ENCODE measurements at places on chromosomes 6 and 20.

DNA sequence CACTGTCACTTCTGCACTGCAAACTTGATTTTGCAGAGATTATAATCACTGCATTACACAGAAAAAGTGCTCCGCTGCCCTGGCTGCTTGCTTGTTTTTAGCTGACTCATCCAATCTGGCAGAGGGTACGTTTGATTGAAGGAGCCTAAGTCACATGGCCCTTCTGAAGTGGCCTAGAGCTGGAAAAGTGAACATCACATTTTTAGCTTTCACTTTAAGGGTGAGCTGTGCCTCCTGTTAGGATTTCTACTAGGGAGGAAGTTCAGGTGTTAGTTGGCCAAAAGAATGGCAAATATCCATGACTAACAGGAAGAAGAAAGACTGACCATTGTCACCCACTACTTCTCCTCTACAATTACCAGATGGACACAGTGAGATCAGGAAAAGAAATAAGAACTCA, 889.1 kb upstream of the MAP3K7 start:
- ATAC-seq: no peak

GRCh38 chr6:36968266-36968977, 13.9 kb downstream of the PI16 start:
- ATAC-seq: no peak

GRCh38 chr20:24771542-24772061, 177.5 kb upstream of the CST7 start:
- ATAC-seq: peak; percentile 6

- peak; percentile 64 for ATAC-seq
Measured at GRCh38 chr6:112027942-112028674, 25.8 kb upstream of the CCN6 start.

DNA sequence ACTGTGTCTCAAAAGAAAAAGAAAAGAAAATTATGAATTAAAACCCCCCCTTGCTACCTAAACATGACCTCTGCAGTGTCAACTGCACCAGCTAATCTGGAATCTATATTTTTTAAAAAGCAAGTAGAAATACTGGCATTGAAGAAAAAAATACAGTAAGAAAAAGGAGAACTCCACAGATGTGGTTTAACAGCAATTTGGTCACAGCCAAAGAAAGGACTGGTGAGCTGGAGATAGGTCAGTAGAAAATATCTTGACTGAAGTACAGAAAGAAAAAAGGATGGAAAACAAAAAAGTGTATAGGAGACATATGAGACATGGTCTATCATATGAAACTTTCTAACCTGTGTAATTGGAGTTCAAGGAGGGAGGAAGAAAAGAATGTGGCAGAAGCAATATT, 44.1 kb upstream of the ERVFRD-1 start:
- ATAC-seq: no peak
